ENCODE measurements at places on chromosomes 4 and X.

DNA sequence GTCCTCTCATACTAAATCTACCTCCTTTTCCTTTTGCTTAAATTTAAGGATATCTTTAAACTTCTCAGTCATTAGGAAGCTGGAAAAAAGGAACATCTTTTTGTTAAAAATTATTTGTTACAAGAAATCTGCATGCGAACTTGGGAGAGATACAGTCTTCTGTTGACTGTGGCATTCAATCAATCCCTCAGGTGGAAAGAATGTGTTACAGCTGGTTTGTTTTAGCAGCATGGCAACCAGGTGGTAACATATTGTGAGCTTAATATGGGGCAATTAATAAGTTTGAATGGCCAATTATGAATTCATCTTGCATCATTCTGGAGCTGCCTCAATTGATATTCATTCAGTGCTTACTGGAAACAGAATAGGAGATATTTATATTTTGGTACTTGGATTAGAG, 135.0 kb downstream of the GC start:
- DNase-seq = no peak

DNA sequence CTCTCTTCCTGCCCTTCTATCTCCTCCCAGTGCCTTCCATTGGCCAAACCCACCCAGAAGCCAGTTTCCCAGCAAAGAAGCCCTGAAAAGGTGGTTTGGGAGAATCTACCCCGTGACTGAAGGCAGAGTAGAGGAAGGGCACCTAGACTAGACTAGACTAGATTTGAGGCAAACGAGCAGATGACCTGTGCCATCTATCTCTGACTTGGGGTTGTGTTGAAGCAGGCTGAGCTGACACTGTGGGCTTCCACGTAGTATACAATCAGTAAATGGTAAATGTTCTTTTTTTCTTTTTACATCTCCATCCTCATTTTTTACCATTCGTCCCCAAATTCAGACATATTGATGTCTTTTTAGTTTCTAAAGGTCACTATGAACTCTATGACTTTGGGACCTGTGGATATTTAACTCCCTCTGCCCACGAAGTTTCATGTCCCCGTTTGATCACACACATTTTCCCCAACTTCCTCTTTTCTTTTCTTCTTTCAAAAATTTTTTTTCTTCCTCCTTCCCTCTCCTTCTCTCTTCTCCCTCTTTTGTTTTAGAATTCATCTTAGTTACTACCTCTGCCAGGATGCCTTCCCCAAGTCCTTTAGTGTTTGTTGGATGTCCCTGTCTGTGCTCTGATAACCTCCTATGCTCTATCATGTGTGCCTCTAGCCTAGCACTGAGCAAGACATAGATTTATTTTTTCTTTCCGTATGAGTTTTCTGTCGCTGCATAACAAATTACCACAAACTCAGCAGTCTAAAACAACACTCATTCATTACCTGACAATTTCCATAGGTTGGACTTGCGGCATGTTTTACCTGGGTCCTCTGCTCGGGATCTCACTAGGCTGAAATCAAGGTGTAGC, 6.2 kb upstream of the AFF1 start:
- DNase-seq = no peak

DNA sequence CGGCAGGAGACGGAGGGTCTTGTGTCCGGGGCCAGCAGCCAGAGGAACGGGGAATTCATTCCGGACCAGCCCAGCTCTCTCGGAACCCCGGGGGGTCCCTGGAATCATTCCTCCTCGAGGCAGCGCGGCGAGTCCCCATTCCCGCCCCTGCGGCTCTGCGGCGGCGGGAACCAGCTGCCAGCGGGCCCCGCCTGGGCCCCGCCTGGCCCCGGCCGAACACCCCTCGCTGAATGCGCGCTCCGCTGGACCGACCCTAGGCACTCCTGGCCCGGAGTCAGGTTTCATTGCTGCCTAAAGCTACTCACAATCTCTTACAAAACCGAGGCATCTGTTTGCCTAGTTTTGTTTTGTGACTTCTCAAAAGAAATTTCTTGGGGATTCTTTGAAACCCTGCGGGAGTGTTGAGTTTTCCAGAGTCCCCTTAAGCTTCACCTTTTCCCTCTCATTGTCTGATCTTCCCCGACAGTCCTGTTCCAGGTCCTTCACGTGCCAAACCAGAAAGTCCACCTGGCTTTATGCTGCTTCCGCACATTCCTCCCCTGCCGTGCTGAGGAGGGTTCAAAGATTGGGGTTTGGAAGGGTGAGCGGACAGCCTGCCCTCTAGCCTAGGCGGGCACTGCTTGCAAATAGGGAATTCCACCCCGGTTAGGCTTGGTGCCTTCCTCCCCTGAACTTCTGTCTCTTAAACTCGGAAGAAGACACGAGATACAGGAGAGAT, 789 bp downstream of the ARHGAP10 start:
- no peak for DNase-seq

GRCh38 chrX:55919367-55920221, 202.0 kb downstream of the RRAGB start:
- DNase-seq = no peak

- no peak for DNase-seq
These were observed 184.5 kb downstream of the SPRY1 start for GRCh38 chr4:123580981-123581664.

DNA sequence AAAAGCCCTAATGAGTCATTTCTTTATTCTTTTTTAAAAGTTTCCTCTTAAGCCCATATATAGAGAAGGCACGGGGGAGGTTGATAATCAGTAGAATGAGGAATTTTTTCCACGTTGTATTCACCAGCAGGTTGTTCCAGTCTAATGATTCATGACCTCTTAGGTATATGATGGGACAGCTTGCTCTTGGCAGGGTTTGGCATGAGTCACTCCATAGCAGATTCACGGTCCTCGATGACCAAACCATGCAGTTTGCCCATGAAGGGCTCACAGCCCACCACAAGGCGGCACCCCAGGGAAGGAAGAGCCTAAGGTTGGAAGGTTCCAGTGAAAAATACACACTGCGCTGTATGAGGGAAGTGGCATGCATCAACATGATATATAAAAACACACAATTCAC, 623.8 kb upstream of the DIPK2B start:
- DNase-seq = no peak

All from iPS DF 6.9 (cell line).